Putamen (tissue), 1 donor: ENCODE measurements at places on chromosomes 1 and 21.

DNA sequence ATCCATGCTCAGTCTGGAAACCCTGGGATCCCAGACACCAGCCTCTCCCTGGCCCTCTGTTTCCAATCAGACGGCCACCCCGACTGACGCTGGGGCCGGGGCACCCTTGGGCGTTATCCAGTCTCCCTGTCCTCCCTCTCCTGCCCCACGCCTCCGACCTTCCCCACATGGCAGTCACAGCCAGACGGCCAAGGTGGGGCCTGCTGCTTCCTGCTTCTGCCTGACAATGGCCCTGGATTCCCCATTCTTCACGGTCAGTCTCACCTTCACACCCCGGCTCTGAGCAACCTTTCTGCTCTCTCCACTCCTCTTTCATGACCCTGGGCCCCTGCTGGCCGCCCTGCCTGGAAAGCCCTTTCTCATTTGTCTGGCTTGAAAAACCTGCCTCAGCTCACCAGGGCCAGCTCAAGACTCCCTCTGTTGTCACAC lies 6.6 kb downstream of the GNG4 start:
- no peak for DNase-seq

DNA sequence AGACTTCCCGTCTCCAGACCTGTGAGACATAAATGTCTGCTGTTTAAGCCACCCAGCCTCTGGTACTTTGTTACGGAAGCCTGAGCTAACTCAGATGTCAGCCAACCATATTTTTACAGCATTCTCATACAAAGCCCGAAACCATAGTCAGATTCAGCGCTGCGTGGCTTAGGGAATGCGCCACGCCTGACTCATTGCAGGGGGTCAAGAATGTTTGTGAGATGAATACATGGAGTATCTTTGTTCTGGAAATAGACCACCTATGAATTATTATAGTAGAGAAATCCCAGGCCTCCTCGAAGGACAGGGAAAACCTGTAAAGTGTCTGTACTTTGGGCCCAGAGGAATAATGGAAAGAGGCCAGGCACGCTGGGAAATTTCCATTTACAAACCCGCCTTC lies 434.8 kb downstream of the CAMTA1 start:
- DNase-seq: no peak

GRCh38 chr1:74427681-74428080 lies 84.7 kb downstream of the LRRC53 start:
- no peak for DNase-seq

DNA sequence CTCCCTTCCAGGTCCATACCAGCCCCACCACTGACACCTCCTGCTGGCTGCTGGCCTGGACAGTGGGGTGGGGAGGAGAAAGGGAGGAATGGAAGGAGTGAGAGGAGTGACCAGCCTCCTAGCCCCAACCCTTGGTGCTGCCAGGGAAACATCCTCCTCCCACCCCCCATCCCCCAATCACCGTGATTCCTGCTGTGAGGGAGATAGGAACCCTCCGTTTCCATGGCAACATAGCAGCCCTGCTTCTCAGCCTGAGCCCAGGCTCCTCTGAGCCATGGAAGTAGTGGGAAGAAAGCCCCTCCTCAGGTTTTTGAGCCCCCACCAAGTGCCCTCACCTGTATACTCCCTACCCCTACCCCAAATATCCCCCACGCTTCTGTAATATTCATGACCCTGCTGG lies 44.4 kb upstream of the SCMH1 start:
- no peak for DNase-seq

DNA sequence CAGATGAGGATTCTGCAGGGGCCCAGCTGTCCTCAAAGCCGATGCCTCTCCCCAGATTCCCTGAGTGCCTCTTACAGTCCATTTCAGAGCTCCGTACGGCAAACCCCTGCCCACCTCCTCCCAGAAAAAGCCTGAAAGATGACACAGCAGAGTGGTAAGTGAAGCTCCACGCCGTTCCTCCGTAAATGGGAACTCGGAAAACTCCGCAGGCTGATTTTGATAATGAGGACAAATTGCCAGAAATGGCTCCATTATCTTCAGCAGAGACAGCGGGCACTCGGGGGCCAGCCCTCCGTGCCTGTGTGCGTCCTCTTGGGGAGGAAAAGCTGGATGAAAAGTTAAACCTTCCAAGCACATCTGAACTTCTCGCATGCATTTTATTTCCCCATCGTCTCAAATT lies 81.1 kb downstream of the NPHP4 start:
- no peak for DNase-seq

DNA sequence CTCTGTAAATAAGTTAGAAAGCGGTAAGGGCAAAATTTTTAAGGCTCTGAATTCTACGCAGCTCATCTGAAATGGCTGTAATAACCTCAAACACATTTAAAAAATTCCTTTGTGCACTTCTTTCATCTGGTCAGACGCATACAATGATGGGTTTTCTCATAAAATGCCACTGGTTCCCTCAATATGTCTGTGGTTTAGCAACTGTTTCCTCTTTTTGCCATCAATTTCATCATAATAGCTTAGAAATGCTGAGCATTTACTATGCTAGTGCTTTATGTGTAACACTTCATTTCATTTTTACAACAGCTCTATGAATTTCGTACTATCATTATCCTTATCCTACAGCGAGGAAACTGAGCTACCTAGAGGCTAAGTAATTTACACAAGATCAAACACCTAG lies 35.3 kb upstream of the DMRTA2 start:
- no peak for DNase-seq

GRCh38 chr1:25485536-25486411 lies 55.1 kb downstream of the MACO1 start:
- no peak for DNase-seq

- peak; percentile 76 for DNase-seq
Measured at GRCh38 chr1:178532392-178532791, 19.5 kb downstream of the TEX35 start.

GRCh38 chr1:119917304-119918055 lies 21.2 kb upstream of the ADAM30 start:
- no peak for DNase-seq

DNA sequence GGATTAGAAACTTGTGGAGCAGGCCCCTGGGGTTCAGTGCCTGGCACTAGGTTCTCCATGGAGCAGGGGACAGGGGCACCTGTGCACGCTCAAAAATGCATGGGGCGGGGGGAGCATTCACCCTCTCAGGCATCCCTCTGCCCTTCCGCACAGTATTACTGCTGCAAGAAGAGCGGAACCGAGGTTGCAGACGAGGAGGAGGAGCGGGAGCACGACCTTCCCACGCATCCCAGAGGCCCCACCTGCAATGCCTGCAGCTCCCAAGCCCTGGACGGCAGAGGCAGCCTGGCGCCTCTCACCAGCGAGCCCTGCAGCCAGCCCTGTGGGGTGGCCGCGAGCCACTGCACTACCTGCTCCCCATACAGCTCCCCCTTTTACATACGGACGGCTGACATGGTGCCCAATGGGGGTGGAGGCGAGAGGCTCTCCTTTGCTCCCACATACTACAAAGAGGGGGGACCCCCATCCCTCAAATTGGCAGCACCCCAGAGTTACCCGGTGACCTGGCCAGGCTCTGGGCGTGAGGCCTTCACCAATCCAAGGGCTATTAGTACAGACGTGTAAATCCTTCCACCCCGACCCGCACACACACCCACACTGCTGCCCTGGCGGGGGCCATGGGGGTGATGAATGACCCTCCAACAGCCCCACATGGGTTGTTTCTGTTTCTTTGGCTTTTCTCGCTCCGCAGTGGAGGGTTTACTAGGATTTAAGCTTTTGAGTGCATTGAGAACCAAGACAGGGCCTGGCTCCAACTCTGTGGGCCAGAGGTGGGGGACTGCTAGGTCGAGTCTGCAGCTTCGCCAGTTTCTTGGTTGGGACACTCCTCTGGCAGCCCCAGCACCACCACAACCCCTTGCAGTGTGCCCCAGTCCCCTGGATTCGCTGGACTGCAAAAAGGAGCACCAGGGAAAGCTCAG lies 63.7 kb downstream of the TOR1AIP2 start:
- DNase-seq: no peak

DNA sequence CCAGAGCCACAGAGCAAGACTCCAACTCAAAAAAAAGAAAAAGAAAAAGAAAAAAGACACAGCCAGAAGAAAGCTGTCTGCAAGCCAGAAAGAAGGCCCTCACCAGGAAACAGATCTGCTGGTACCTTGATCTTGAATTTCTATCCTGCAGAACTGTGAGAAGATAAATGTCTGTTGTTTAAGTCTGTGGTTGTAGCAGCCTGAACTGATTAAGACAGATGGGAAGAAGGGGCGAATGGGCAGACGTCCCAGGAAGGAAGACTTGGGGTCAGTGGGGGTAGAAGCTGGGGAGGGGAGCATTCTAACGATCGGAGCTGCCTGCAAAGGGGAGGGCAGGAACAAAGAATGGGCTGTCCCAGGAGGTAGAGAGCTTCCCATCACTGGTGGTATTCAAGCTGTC lies 6.3 kb downstream of the SLC2A7 start:
- no peak for DNase-seq

- DNase-seq: peak; percentile 50
Measured at GRCh38 chr1:15027515-15027986, 126.0 kb upstream of the TMEM51 start.

- no peak for DNase-seq
Measured at GRCh38 chr1:55490547-55490946, 275.4 kb upstream of the USP24 start.

DNA sequence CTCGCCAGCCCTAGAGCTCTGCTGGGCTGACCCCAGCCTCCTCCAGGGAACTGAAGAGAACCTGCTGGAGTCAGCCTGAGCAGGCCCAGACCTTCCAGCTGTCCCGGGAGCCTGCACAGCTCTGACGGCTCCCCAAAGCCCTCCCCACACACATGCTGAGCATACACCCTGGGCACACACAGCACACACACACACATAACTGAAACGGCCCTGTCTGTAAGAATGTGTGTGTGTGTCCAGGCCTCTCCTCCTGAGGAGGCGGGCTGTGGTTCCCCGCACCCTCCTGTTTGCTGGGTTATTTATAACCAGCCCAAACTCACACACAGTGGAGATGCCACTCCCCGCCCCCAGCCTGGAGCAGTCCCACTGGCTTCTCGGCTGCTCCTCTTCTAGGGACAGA lies 20.2 kb downstream of the SDC3 start:
- DNase-seq: no peak

- no peak for DNase-seq
Measured at GRCh38 chr1:158654571-158654970, 31.9 kb downstream of the SPTA1 start.

DNA sequence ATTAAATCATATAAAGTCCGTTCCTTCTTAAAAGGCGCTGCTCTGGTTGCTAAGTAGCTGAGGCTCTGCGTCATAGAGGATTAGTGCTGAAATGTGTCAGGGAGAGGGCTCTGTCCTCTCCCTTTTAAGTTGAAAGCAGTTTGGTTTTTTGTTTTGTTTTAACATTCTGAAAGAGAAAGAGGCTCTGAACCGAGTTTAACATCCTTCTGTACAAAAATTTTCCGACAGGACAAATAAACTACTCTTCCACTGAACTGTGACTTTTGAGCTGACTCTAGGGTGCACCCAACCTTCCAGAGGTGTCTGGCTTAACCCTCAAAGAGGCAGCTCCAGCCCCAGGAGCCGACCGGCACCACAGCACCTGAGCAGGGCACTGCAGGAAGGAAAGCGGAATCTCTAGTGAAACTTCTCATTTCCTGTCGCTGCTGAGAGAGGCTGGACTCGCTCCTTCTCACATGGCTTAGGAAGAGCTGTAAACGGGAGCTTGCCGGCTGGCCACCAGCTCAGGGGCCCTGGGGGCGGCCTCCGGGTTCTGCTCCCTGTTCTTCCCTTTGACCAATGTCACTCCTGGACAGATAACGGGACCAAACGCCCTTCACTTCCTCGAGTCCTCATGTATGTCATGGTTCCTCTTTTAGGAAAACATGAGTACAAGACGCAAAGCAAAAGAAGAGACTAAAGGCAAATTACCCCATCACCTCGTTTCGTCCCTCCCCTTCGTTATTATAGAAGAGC lies 1.2 kb downstream of the VAV3 start:
- no peak for DNase-seq

DNA sequence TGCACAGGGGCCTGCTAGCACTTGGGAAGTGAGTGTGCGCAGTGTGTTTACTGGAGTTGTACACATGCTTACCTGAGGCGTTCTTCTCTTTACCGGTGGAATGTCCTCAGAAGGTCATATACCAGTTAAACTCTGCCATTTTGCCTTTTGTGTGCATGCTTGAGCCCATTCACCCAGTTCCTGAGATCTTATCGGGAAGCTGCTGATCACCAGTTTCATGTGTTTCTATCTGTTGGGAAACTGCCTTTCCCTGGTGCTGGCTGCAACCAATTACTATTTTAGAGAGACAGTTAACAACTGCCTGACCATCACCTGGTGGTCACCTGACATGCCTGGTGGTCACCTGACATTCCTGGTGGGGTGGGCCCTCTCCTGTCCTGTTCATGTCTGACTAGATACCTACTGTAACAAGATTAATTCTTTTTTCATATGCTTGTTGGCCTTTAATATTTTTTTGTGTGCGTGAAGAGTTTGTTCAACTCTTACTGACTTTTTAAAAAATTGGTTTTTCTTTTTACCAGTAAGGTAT lies 137.0 kb downstream of the RASAL2 start:
- DNase-seq: no peak

DNA sequence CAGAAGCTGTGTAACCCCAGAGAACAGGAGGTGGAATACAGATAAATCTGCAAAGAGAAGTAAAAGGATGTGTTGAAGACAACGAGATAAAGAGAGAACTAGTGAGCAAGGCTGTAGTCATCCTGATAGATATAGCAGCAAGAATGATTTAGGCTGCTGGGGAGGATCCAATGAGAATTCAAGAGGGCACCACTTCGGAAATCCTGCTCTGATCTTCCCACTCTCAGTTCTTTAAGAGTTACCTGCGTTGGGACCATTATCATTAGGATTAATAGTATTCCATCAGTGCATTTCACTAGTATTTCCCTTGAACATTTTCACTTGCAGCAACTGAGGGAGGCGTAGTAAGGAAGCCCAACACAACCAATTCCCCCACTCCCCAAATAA lies at the start of gene BRINP3:
BRINP3 (minus strand) TSS at position 103 of the 387 bp plus-strand sequence.
- DNase-seq: no peak

DNA sequence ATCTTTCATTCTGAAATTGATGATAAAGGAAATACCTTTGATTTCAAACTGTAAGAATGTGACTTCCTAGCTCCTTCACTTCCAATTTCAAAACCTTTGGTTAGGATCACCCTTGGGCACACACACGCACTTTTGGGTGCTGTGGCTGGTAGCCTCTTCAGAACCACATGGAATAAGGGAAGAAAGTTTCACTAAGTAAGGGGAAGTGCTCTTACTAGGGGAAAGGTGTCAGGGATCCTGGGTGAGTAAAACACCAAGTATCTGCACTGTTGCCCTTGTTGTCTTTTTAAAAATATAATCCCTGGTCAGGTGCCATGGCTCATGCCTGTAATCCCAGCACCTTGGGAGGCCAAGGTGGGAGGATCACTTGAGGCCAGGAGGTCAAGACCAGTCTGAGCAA lies 132.4 kb downstream of the SDCCAG8 start:
- no peak for DNase-seq

- DNase-seq: no peak
Measured at GRCh38 chr1:93598396-93598795, 83.2 kb downstream of the BCAR3 start.

DNA sequence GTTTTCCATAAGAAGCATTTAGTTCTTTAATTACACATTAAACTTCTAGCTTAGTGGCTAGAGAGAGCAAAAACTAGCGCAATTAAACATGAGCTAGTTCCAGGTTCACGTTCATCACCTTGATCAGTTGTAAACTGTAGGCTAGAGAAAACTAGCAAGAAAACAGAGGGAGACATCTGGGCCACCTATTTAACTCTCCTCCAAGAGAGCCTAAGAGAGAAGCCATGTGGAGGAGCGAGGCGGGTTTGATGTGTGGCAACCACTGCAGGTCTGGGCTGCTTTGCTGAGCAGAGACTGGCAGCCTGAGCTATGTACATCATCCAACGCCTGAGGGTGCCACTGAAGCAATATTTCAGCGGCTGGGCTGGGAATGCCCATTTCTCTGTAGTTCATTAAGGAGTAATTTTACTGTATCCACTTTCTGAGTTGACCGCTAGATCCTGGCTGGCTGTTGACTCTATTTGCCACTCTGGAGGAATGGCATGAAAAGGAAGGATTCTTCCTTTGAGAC lies 252.9 kb downstream of the DYRK1A start:
- no peak for DNase-seq
